ENCODE measurements at places on chromosomes 2 and 18.

DNA sequence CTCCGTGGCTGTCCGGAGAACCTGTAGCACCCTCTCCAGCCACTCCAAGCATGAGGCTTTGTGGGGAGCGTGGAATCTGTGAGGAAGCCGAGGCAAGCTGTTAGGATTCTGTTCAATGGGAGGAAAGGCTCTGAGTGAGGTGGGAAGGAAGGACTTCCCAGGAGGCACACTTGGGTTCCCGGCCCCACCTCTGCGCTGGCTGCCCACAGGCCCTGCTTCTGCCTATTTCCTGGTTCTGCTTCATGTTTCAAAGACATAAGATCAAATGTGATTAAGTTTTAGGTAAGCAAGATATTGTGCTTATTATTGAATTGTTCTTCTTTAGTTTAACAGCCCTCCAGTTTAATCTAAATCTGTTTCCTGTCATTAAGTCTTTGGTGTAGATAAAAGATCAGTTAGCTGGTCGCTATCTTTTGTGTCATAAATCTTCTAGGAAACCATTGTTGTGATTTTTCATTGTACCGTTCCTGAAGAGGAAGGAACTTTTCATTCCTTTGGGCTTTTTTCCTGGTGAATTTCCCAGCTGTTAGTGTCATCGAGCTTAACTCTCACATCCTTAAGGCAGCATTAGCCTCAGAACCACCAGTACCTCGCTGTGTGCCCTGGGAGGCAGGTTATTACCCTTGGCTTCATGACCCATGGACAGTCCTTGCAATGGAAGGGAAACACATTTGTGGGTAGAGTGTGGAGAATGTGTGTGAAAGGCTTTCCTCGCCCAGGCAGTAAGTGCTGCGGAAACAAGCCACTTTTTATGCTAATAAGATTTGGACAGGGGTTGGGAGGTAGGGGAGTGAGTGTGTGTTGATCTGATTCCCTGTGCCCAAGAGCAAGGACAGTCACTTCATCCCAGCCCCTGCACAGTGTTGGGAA is 61.9 kb upstream of the ALPP start:
- DNase-seq: no peak

DNA sequence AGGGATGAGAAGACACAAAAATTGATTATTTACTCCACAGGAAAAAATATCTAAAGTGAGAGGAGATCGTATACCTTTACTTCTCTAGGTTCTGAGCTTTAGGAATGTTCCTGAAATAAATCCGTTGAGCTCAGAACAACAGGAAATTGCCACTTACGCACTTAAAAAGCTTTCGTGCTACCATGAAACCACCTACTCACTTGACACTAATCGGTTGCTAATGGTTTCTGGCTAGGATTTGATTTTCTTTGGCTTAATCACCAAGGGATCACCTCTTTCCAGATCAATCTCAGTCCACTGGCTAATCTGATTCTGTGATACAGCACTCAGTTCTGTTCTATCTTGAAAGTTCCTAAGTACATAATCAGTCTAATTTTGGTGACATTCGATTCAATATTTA is 419.6 kb downstream of the DLGAP1 start:
- no peak for DNase-seq

- DNase-seq: no peak
Measured at GRCh38 chr2:74578408-74578807, 23.9 kb downstream of the DOK1 start.

DNA sequence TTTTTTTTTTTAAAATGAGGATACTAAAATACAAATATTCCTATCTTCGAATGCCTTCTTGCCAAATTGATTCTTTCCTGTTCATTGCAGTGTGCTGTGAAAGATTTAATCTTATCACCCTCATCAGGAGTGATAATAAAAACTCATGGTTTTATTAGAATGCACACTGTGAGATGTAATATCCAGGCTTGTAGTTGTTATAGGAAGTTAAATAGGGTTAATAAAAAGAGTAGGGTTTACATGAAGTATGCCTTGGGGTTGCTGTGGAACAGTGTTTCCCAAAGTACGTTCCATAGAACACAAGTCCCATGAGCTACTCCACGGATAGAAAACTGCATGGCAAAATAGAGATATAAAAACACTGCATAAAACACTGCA is 191.9 kb downstream of the SPP2 start:
- no peak for DNase-seq

GRCh38 chr2:95333888-95334338 is 36.8 kb downstream of the KCNIP3 start:
- no peak for DNase-seq

GRCh38 chr18:10202845-10203321 is 251.6 kb upstream of the APCDD1 start:
- DNase-seq: no peak

- DNase-seq: no peak
Measured at GRCh38 chr2:26974352-26974751, 3.9 kb downstream of the MAPRE3 start.

GRCh38 chr2:233353101-233353768 is 1.1 kb upstream of the DGKD start:
- no peak for DNase-seq

GRCh38 chr2:174343343-174343622 is 8.5 kb downstream of the SP9 start:
- no peak for DNase-seq

DNA sequence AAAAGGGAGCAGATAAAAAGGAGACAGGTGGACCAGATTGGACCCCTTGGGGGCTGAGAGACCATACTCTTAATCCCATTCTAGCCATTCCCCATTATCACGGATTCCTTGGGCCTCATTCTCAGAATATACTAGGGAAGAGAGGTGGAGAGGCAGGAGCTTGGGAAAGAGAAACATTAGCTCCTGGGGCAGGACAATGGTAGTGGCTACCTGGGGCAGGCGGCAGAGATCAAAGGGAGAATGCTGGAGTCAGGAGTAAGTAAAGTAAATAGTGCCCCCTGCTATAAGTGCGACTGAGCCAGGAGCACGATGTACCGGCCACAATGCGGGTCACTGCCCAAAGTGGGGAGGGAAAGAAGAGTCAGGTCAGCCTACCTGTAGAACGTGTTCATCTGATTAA is 20.4 kb upstream of the IHH start:
- DNase-seq: no peak

GRCh38 chr2:239826376-239826775 is 198.8 kb downstream of the NDUFA10 start:
- no peak for DNase-seq

- no peak for DNase-seq
Measured at GRCh38 chr18:13422541-13423147, 204.1 kb downstream of the LDLRAD4 start.

GRCh38 chr2:241808721-241809382 is at the start of gene NEU4:
Gene NEU4, plus strand, starts transcription at chr2:241809193. Its CDS starts 5,292 bp downstream, at chr2:241814485.
- DNase-seq: no peak

GRCh38 chr2:20797096-20797495 is 25.8 kb downstream of the LDAH start:
- no peak for DNase-seq

DNA sequence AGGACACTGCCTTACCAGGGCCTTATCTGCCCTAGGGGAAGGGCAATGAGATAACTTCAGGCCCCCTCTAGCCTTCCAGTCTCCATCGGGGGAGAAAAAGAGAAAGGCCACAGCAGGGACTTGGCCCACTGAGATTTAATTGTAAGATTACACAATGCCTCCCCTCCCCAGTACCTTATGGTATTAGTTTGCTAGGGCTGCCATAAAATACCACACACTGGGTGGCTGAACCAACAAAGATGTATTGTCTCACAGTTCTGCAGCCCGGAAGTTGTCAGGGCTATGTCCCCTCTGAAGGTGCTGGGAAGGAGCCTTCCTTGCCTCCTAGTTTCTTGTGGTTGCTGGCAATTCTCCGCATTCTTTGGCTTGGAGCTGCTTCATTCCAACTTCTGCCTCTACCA is 34.8 kb upstream of the SPATA3 start:
- no peak for DNase-seq

DNA sequence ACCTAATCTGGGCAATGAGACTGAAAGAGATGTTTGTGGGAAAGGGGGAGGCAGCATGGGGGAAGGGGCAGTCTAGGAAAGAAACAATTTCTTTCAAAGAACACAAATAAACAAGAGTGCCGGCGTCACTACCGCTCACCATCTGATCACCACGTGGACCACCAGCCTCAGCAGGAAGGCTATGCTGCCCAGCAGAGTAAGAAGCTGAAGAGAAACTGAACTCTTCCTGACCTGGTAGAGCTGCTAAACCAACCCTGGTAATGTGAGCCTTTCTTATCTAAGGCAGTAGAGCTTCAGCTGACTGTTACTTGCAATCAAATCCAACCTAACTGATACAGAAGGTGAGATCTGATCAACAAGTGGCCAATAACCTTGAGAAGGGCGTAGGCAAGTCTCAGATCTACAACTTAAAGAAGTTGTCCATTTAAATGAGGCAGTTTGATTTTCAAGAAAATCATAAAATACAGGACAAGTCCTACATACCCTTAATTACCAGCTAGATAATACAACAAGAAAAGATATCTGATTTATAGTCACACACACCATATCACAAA is 44.2 kb upstream of the SPTBN1 start:
- DNase-seq: no peak

DNA sequence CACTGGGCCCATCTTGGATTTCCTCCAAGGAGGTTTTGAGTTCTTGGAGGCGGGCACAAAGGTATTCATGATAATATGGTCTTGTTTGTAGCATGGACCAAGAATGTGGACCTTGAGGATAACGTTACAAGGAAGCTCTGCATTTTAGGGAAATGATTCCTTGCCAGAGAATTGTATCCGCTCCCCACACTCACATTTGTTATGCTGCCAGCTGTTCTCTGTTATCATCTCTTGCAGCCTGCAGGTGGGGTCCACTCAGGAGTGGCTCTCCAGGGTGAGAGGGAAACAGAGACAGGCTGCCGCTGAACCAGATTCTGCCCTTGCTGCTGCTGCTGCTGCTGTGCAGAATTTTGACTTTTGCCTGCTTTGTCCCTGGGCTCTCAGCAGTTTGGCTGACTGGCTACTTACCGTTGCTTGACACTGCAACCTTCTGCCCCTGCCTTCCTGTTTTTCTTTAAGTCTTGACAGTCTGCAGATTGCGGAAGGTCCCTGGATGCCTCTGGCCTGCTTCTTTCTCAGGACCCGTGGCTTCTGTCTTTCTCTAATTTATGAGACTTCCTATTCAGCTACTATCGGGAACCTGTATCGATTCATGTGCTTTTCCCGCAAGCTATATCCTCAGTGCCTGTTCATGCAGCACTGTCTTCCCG is 122.3 kb upstream of the DOCK10 start:
- DNase-seq: no peak

DNA sequence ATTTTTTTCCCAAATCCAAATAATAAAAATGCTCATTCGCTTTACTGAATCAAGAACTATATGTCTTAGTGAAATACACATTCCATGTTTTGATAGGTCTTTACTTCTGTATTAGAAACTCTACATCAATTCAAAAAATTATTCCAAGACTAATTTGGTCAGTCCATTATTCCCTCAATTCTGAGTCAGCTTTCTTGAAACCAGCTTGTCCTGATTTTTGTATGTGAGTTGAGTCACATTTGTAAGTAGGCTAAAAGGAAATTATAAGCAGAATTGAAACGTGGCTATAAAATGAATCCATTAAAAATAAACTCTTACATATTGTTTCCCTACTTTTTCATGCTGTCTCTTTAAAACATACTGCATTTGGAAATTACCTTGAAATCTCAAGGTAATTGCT is 113.0 kb downstream of the DNER start:
- DNase-seq: no peak

DNA sequence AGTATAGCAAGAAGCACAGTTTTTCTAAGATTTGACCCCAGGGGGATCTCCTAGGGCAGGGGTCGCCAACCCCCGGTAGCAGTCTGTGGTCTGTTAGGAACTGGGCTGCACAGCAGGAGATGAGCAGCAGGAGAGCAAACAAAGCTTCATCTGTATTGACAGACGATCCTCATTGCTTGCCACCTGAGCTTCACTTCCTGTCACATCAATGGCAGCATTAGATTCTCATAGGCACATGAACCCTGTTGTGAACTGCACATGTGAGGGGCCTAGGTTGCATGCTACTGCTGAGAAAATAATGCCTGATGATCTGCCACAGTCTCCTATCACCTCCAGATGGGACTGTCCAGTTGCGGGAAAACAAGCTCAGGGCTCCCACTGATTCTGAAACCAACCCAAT is 136.2 kb downstream of the RGPD3 start:
- no peak for DNase-seq

DNA sequence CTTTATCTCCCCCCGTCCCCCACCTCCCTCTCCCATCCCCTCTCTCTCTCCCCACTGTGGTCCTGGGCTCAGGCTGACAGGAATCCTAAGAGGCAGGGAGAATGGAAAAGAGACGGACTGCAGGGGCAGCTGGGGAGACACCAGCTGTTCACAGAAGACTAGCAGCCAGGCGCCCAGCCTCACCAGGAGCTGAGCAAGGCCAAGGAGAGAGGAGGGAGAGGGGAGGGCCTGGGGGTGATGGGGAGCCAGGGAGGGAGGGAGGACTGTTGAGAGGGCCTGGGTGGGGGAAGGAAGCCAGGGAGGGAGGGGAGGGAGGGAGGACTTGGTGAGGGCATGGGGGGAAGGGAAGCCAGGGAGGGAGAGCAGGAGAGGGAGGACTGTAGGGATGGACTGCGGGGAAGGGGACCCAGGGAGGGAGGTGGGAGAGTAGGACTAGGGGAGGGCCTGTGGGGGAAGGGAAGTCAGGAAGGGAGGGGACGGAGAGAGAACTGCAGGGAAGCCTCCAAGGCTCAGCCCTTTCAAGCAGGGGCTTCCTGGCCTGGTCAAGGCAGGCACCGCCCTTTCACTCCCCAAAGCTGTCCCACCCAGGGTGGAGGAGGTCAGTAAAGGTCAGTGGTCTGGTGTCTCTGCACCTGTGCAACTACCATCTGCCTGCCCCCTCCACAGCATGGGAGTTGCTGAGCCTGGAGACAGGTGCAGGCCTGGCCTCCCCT is 517.7 kb upstream of the MYT1L start:
- no peak for DNase-seq

- no peak for DNase-seq
Measured at GRCh38 chr2:6443061-6443823, 422.5 kb downstream of the CMPK2 start.

GRCh38 chr2:230877116-230877758 is 12.5 kb downstream of the ITM2C start:
- DNase-seq: no peak

DNA sequence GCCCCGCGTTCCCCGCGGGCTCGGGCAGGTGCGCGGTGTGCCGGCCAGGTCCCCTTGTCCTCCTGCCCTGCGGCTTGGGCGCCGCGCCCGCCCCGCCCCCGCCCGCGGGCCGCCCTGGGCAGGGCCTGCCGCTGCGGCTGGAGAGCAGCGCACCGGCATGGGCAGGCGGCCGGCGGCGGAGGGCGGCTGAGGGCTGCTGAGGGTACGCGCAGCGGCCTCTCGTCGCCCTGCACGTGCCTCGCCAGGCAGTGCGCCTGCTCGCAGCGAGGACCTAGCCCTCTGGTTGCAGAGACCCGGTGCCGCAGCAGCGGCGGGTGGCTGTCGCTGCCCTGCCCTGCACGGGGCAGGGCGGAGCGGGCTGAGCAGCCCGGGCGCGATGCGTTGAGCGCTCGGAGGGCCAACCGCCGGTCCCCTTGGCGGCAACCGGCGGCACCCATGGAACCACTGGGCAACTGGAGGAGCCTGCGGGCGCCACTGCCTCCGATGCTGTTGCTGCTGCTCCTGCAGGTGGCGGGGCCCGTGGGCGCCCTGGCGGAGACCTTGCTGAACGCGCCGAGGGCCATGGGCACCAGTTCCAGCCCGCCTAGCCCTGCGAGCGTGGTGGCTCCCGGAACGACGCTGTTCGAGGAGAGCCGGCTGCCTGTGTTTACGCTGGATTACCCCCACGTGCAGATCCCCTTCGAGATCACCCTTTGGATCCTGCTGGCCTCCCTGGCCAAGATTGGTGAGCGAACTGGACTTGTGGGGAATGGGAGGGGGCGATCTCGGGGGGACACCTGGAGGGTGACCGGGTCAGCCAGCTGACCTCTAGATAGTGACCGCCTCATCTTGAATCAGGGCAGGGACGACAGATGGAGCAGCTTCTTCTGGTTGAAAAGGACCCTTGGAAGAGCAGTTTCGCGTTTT is at the start of gene SLC9A2:
SLC9A2 (plus strand) TSS at position 140 of the 906 bp plus-strand sequence; CDS start at position 436, 296 bp downstream.
- DNase-seq: no peak
